EL (cell line): ENCODE measurements at places on chromosomes 5 and 9.
A peak's percentile ranks its signal among the peaks of the same experiment; 100 is the strongest.

DNA sequence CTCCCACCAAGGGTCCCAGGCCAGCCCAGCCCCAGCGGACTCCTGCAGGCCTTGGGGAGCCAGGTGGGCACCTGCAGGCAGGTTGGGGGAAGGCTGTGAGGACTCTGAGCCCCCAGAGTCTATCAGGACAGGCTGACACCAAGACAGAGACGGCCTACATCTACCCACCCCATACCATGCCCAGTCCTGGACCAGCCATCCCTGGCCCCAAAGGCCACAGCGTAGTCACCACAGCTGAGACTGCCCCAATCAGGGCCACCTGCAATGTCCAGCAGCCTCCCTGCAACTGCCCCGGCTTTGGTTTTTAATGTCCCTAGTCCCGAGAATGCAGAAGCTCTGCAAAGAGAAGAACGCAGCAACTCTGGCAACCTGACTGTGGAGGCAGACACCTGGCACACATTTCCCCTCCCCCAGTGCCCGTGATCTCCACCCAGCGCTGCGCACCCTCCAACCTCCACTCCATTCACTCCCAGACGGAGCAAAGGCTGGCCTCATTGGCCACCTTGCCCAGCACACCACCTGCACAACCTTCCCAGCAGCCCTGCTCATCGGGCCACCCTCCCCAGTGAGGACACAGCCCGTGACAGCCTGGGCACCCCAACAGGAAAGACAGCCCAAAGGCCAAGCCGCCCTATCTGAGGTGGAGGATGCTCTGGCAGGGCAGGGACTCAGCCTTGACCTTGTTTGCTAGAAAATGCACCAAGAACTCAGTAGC lies 14.9 kb downstream of the ADAMTS2 start:
- DNase-seq: no peak

DNA sequence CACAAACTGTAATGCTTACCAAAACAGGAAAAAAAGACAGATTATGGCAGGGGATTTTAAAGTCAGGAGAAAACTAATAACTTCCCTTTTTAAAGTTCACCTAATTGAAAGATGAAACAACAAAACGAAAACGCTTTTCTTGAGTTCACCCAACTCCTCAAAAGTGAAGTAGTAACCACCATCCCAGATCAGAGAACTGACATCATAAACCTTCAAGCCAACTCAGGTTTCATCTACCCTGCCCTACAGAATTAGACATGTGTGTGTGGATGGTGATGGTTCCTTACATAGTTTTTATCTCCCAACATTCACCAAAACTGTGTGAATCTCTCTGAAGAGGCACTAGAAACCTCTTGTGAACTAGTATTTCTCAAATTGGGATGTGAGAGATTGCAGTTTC lies 195.2 kb upstream of the PTGER4 start:
- no peak for DNase-seq

GRCh38 chr5:78765756-78766411 lies 117.3 kb upstream of the LHFPL2 start:
- no peak for DNase-seq

GRCh38 chr9:4980086-4980727 lies 4.9 kb upstream of the JAK2 start:
- peak; percentile 31 for DNase-seq

DNA sequence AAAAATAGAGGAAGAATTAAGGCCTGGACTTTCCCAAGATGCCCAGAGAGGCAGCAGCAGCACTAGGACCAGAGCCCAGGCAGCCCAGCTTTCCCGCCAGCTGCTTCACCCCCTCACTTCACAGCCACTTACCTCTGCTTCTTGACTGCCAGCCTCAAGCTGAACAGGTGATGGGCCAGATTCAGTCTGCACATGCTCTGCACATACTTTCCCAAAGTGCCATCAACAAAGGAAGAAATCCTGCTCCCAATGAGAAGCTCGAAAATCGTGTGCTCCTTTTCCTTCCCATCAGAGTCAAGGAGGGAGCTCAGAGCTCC lies 4.1 kb upstream of the SLC25A48 start:
- no peak for DNase-seq

- no peak for DNase-seq
Measured at GRCh38 chr5:8508231-8508630, 639.3 kb downstream of the MTRR start.

DNA sequence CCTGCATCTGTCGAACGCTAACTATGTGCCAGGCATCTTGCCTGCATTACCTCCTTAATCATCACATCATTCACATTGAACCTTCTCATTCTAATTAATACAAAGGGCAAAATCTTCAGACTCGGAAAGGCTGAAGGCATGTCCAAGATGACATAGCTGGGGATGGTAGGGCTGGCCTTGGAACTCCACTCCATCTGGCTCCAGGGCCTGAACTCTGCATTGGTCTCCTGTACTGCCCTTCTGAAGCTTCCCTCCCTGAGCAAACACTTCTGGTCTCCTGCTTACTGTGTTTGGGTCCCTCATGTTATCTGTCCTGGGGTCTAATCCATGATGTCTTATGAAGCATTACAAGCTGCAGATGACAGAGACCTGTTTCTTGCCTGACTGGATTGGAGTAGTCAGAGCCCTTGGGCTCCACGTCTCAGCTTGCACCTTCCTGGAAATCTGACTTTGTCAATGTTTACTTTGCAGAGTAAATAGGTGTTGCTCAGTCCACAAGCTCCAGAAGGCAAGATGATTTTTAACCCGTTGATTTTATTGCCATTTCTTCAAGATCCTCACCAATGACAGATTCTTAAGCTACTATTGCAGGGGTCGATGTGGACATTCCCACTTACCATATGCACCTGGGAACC lies 106.1 kb downstream of the GALNT10 start:
- DNase-seq: no peak

- DNase-seq: peak; percentile 87
Measured at GRCh38 chr5:126471875-126472537, 48.8 kb downstream of the GRAMD2B start.

GRCh38 chr5:7671381-7671993 lies 179.4 kb downstream of the CFAP90 start:
- no peak for DNase-seq

GRCh38 chr5:59002162-59002825 lies 419.4 kb downstream of the RAB3C start:
- no peak for DNase-seq

- DNase-seq: no peak
Measured at GRCh38 chr5:1998716-1999317, 116.1 kb upstream of the IRX4 start.

DNA sequence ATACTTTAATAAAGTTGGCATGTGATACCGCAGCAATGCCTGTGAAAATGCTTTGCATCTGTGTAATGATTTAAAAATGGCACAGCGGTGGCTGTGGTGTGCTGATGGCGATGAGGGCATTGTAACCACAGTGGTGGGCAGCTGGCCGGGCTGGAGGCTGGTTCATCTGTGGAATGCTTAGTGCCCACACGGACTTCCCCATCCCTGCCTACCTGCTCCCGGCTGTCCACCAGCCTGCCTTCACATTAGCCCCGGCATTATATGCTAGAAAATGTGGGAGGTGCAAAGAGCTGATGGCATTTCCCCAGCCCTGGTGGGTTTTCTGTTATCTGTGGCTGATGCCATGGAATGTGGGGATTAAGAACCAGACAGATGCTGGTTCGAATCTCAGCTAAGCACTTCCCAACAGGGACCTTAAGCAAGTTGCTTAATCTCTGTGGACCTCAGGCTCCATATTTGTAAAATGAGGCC lies 2.9 kb upstream of the NDST1 start:
- no peak for DNase-seq

- DNase-seq: no peak
Measured at GRCh38 chr9:89878687-89879086, 273.9 kb downstream of the GADD45G start.

DNA sequence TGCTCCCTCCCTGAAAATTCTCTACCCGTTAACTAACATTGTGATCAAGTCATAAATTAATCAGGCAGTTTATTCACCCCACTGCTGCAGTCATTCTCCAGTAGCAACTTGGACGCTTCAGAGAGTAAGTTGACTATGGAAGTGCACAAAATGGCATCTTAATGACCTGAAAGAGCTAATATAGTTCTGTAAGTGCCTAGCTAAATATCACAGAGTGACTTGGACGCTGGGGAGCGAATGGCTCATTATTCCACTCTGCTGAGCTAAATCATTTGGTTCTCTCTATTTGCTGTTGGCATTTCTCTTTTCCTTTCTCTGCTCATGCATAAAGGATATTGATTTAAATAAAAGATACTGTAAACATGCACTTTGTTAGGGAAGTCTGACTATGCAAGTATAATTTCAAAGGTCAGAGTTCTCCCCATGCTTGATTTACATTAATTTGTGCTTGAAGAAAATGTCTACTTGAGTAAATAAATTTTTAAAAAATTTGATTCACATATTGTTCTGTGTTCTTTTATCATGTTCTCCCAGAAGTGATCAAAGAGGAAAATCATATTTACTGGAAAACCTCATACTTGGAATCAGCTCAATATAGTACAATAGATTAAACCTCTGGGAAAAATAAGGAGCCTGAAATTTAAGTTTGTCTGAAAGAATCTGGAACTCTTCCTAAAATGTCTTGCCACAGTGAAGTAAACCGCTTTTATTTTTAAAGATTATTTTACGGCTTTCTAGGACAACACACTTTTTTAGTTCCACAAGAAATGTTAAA lies 169.5 kb upstream of the HAPLN1 start:
- no peak for DNase-seq

DNA sequence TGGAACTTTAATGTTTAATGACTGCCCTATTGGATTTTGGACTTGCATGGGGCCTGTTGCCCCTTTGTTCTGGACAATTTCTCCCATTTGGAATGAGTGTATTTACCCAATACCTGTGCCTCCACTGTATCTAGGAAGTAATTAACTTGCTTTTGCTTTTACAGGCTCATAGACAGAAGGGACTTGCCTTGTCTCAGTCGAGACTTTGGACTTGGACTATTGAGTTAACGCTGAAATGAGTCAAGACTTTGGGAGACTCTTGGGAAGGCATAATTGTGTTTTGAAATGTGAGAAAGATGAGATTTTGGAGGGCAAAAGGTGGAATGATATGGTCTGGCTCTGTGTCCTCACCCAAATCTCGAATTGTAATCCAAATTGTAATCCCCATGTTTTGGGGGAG lies 368.2 kb downstream of the PDE4D start:
- no peak for DNase-seq

DNA sequence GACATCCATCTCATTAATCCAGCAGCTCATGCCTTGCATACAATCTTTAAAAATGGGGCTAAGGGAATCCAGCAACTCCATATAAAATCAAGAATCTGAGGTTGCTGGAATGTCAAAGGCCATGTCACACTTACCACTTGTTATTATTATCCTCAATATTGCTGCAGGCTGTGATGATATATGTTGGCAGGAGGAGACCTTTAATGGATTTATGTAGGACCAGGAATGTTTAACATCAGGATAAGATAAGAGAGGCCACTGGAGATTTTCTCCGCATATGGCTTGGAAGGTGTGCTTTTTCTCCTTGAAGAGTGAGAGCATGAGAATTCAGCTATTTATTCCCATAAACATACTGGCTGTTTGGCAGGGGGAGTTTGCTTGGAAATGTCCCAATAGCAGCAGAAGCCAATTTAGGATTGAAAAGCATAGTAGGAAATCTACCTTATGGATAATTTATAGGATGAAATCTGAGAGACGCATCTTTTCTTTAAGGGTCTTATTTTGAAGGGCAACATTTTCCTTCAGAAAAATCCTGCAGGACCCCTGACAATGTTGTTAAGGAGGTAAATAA lies 481.4 kb downstream of the AGTPBP1 start:
- no peak for DNase-seq

DNA sequence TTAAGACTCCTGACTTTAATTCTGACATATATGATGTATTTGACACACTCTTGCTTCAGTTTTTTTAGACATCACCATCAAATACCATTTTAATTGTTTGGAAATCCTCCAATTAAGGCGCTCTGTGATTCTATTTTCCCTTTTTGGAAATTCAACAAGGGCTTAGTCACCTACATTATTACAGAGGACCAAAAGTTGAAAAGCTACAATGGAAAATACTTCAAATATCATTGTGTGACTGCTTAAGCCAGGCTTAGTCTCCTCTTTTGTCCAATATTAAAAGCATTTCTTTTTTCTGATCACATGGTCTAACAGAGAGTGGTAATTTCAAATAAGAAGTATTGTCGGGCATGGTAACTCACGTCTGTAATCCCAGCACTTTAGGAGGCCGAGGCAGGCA lies 160.3 kb downstream of the CEMIP2 start:
- no peak for DNase-seq

- DNase-seq: peak; percentile 0
Measured at GRCh38 chr5:89457411-89458331, 574.7 kb upstream of the MEF2C start.
